ENCODE measurements at places on chromosomes 2 and 18.

- no peak for DNase-seq
These were observed 80.7 kb downstream of the CCBE1 start for GRCh38 chr18:59616501-59616900.

DNA sequence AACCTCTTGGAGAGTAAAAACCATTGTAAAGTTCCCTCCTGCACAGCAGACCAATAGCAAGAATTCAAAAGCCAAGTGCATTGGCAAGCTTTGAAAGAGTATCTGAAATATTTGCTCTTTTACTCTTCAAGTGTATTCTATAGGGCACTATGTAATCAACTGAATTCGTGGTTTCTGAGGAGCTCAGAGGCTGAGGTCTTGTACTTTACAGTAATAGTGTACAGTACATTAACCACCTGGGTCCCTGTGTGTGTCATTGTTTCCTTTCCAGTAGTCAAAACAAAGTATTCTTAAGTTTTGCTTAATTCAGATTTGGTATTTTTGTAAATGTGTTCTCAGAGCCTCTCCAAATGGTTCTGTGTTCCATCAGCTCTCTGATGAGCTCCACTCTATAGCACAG, 769.7 kb downstream of the LRRTM4 start:
- DNase-seq: no peak

- DNase-seq: no peak
These were observed 11.4 kb downstream of the PPIL3 start for GRCh38 chr2:200877443-200877842.

GRCh38 chr2:198326431-198326830, 522.0 kb downstream of the PLCL1 start:
- DNase-seq: no peak

DNA sequence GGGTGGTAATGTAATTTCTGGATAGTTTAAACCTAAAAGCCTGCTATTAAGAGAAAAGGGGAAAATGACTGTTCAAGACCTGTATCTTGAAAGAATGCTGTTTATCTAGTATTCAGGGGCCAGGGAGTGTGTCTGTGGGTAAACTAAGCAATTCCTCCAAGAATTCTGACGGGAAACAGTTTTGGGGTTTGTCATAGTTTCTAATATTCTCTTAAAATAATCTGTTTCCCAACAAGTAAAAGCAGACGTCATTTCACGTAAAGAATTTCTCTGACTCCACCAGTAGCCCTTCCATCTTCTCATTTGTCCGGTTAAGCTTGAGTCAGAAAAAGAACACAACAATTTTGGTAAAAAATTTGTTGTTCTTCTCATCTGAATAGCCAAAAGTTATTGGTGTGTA, 232.1 kb upstream of the EPAS1 start:
- no peak for DNase-seq

DNA sequence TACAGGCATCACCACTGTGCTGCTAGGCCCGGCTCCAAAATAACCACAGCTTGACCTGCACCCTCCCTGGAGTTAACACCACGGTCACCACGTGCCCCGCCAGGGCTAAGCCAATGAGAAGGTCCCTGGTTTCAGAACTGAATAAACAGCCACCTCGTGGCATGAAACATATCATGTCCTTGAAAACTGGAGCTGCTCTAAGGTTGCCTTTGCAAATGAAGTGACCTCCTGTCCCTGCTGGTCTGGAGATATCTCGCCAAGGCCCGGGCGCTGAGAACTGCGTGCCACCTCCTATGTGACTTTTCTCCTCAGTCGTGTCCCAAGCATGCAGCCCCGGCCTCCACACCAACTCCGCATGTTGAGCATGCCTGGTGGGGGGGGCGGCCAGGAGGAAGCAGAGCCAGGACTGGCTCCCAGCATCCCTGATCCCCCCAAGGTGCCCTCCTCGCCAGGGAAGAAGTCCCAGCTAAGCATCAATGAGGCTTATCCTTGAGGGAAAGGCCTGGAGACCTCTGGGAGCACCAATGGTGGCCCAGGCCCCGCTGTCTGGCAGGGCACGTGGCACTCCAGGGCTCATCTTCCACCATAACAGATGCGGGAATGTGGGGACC, 16.3 kb upstream of the KCNG2 start:
- no peak for DNase-seq

- DNase-seq: no peak
These were observed 361.8 kb upstream of the PIK3C3 start for GRCh38 chr18:41593171-41593675.

- no peak for DNase-seq
These were observed 29.0 kb downstream of the LPIN1 start for GRCh38 chr2:11775384-11775783.

DNA sequence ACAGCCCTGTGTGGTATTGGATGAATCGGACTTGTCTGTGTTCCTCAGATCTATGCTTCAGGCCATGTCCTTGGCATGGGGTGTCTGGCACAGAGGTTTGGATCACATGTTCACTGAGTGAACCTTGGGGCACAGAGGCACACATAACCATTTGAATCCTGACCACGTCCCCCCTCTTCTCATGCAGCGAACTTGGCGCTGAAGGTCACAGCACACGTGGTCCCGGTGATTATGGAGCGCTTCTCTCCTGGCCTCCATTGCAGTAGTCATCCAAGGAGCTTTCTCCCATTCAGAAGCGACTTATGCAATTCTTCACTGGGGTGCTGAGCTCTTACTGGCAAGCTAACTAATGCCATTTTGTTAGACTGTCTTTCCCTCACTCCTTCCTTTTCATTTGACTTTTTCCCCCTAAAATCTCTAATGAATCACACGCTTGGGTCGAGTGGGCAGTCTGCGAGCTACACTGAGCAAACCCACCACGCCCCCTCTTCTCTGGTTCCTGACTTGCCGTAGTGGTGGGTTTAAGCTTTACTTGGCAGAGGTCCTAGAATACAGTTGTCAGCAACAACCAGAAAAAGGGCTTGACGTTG, 59.4 kb downstream of the KCNG2 start:
- DNase-seq: no peak
